Stimulated activated CD4-positive, alpha-beta T cell treated with anti-CD3 and anti-CD28 coated beads, Interleukin-4, amount 100 ng/mL, for 1 hour (primary cell): ENCODE measurements at places on chromosomes 4 and X.
A peak's percentile ranks its signal among the peaks of the same experiment; 100 is the strongest.

GRCh38 chr4:1026115-1026514 is 14.7 kb downstream of the FGFRL1 start:
- peak; percentile 43 for DNase-seq

DNA sequence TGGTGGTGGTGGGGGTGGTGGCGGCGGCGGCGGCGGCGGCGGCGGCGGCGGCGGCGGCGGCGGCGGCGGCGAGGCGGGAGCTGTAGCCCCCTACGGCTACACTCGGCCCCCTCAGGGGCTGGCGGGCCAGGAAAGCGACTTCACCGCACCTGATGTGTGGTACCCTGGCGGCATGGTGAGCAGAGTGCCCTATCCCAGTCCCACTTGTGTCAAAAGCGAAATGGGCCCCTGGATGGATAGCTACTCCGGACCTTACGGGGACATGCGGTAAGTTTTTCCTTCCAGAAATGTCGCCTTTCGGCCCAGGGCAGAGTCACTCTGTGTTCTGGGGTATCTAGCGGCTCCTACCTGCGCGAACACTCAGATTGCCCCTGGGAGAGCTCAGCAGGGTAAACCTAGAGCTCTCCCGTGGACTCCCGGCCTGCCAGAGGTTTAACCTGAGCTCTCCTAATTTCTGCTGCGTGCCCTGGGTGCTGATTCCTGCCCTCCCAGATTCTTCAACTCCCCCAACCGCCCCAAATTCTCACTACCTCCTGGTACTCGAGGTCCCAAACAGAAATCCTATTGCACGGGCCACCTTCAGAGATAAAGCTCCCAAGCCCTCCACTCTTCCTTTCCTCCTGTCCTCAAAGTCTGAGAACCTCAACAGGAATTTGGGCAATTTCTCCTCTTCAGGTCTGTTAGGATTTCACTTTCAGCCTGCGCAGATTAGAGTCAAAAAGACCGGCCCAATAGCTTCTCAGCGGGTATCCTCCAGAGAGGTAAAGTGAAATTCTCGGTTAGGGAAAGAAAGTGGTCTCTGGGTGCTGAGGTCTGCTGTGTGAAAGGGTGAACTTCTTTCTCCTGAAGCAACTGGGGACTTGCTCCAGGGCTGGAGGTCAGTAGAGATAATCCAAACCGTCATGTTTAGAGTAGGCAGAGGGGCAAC is 2.9 kb downstream of the AR start:
- no peak for DNase-seq

DNA sequence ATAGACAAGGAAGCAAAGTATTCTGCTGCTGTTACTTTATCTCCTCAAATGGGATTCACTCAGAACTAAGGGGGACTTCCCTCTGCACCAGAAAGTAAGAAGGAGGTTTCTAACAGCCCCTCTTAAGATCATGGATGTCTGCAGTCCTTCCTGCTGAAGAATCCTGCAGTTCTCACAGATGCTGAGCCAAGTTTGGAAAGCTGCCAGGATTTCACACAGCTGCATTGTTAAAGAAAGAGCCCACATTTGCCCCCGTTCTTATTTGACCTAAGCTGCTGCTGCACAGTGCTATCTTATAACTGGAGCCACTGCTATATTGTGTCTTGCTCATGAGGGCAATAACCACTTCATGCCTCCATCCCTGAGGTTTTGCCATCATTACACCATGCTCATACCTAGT is 81.1 kb downstream of the FAAH2 start:
- DNase-seq, result no peak

GRCh38 chr4:115110191-115111181 is 2.9 kb downstream of the NDST4 start:
- no peak for DNase-seq

DNA sequence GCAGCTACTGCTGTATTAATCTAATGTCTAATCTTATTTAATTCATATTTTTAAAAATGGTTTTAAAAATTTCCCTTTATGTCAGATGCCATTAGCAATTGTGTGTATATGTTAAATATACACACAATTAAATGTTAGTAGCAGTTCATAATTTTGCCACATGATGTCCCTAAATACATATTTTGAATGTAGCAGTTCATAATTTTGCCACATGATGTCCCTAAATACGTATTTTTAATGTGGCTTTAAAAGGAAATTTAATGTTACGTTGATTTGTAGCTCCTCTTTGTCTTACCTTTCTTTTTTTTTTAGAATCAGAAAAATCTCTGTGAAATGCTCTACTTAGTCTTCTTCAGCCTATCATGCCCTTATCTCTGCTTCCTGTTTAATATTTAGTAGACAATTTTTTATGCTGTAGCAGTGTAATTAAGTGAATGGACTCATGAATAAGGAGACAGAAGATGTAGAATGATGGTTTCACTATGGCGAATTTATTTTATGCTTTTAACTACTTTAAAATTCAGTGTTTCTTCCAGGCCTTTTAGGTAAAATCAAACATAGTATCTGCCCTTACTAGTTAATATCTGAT is 26.1 kb downstream of the RBM46 start:
- no peak for DNase-seq

DNA sequence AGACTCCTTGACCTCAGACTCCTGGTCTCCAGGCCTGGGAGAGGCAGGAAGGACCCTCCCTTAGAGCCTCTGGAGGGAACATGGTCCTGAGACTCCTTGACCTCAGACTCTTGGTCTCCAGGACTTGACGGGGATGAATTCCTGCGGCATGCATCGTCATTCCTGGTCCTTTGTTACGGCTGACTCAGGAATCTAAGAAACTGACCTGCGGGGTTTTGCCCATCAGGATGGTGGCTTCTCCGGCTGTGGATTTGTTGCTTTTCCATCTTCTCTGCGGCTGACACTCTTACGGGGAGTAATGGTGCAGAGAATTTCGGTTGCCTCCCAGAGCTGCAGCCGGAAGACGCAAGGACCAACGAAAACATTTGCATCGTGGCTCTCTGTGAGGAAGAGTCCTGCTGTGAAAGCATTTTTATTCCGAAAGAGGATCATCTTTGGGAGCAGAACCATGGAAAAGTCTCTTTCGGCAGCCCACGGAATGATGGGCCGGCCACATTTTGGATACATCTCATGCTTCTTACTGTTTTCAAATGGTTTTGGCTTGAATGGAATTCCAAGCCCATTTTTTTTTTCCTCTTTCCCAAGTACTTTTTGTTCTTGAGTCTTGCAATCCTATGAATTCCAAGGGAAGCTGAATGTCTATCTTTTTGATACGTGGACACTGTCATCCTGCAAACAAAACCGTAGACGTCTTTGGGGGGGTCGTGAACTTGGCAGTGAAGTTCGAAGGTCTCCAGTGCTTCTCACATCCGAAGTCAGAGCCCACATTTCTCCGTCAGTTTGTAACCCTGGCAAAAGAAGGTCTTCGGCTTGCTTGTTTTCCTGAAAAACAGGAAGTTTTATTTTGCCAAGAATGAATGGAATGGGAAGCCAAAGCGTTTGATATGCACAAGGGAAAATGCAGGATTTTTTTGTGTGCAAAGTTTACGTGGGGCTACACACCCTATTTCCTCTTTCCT is 36.5 kb downstream of the SHOX start:
- no peak for DNase-seq

GRCh38 chr4:39596971-39597370 is 41.7 kb downstream of the SMIM14 start:
- no peak for DNase-seq

GRCh38 chr4:123676890-123677229 is 280.3 kb downstream of the SPRY1 start:
- no peak for DNase-seq

DNA sequence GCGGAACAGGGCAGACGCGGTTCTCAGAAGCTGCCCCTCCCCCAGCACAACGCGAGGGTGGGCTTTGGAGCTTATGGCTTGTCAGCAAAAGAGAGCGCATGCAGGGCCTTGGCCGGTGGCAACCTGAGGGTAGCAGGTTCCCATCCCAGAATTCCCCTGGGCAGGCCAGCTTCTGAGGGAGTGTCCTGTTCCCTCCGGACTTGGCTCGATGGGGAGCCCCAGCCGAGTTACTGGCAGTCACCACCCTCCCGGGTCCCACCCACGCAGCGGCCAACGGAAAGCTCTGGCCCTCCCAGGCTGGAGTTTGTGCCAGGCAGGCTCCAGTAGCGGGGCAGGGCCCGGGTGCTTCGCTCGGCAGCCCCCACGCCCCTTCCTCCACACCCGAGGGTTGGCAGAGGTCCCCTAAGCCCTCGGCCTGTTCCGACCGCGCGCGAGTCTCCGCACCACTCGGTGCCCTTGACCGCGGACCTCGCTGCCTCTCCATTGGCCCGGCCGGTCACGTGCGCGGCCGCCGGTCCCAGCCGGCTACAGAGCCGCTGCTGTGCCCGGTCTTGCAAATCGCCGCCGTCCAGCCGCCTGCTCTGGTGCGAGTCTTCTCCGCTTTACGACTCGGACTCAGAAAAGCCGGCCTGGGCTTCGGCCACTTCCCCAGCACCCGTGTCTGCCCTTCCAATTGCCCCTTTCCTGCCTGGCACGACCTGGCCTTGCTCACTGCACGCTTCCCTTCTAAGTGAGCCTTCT is 20.9 kb upstream of the MTM1 start:
- peak; percentile 7 for DNase-seq

- no peak for DNase-seq
Measured at GRCh38 chr4:103496800-103497199, 223.0 kb downstream of the TACR3 start.

- peak; percentile 30 for DNase-seq
Measured at GRCh38 chrX:131802836-131803626, 220.1 kb upstream of the STK26 start.

GRCh38 chr4:77201343-77201742 is 44.3 kb downstream of the CCNG2 start:
- DNase-seq, result no peak

GRCh38 chrX:19723427-19723826 is 164.0 kb downstream of the SH3KBP1 start:
- DNase-seq, result no peak

GRCh38 chr4:109026588-109026987 is 263.7 kb upstream of the ETNPPL start:
- no peak for DNase-seq

GRCh38 chrX:41148553-41148952 is 63.3 kb downstream of the USP9X start:
- no peak for DNase-seq

- DNase-seq, result no peak
Measured at GRCh38 chr4:32172086-32172485, 1451.9 kb downstream of the PCDH7 start.

- DNase-seq, result no peak
Measured at GRCh38 chrX:107355533-107355932, 93.9 kb upstream of the FRMPD3 start.

DNA sequence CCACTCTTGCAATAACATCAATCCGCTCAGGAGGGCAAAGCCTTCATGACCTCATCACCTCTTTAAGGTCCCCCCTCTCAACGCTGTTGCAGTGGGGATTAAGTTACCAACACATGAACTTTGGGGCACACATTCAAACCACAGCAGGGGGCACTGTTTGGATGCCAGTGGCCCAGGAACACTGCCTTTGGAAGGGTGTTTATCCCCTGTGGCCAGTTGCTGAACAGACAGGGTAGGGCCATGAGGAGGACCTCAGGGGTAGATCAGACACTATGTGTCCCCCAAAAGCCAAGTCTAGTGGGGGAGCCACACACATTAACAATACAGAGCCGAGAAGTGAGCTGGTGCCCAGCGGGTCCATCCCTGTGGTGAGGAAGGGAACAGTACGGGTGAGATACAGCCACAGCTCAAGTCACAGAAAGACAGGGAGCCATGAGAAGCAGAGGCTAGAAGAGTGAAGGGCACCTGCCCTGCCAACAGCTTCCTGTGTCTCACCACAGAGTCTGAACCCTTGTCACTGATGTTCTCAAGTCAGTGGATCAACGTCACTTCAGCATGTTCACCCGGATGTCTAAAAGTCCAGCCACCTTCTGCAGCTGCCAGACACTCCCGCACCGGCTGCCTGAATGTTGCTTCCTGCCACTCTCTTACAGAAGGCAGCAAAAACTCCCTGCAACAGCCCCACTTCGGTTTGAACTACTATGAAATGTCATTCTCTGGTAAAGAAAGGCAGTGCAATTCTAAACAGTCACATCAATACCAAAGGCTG is 19.9 kb upstream of the MXD4 start:
- peak; percentile 42 for DNase-seq

- DNase-seq, result no peak
Measured at GRCh38 chrX:16134936-16135335, 11.6 kb downstream of the GRPR start.

DNA sequence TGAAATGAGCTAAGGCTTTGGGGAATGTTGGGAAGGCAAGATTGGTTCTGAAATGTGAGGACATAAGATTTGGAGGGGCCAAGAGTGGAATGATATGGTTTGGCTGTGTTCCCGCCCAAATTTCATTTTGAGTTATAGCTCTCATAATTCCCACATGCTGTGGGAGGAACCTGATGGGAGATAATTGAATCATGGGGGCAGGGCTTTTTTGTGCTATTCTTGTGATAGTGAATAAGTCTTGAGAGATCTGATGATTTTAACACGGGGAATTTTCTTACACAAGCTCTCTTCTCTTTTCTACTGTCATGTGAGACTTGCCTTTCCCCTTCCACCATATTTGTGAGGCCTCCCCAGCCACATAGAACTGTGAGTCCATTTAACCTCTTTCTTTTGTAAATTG is 157.6 kb upstream of the C1QTNF7 start:
- DNase-seq, result no peak

DNA sequence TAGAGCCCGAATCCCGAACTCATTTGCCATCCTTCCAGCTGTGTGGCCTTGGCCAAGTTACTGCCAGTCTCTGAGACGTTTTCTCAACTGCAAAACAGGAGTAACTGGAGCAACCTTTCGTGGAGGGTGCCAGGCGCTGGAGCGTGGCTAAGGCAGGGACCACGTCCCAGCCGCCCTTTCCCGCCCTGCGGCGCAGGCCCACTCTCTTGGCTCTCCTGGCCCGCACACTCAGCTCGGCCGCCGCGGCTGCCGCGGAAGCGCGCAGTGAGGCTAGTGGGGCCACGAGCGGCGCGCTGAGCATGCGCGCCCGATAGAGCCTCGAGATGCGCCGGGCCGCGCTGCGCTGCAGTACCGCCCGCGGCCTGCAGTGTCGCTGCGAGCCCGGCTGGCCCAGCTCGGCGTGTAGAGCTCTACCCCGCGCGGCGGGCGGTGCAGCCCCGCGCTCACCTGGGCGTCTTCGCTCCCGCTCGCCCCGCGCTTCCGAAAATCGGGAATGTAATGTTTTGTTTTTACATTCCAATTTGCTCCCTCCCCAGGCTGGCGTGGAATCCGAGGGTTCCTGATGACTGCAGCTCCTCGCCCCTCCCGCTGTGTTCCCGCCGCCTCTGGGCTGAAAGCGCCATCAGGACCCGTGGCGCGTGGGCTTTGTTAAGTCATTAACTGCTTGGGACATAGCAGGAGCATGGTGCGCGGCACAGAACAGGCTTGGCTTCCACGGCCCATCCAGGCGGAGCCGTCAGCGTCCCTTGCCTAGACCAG is 4.0 kb upstream of the ZNF518B start:
- DNase-seq, result peak; percentile 77

- no peak for DNase-seq
Measured at GRCh38 chr4:128716338-128716737, 93.2 kb upstream of the JADE1 start.

GRCh38 chr4:145061318-145061920 is 36.6 kb downstream of the ANAPC10 start:
- no peak for DNase-seq
